ENCODE measurements at places on chromosomes 4 and X.

DNA sequence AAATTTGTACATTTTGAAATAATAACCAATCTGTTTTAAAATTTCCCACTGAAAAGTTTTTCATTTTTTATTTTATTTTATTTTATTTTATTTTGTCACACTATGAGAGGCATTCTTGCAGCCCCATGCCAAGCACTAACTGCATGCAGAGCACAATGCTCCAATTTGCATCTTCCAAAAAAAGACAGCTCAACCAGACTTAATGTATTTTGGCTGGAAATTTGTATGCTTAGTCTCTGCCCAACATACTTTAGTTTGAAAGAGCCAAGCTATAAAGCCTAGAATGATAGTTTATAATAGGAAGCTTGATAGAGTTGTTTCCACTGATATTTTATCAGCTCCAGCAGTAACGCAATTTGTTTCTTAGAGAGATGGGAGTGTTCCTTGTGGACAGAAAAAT is 235.5 kb downstream of the GALNTL6 start:
- no peak for DNase-seq

GRCh38 chr4:84606645-84607044 is 23.7 kb downstream of the CDS1 start:
- no peak for DNase-seq

DNA sequence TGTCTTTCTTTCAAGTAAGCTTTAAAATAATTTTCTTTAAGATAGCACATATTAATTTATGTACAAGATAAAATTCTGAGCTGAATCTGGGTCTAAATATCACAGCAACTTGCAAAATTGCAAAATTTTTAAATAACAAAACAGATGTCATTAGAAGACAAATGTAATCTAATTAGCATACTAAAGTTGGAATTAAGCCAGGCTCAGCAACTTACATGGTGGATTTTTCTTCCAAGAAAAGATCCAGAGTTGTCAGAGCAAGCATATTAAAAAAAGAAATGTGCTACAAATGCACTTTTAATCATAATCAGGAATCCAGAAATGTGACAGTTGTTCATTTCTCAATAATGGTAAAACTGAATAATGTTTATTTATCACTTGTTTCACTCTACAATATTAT is 906.9 kb upstream of the INTU start:
- DNase-seq: no peak

- DNase-seq: no peak
These were observed 21.4 kb upstream of the SEL1L3 start for GRCh38 chr4:25884031-25884782.

- no peak for DNase-seq
These were observed 34.9 kb downstream of the SEL1L3 start for GRCh38 chr4:25827897-25828296.

DNA sequence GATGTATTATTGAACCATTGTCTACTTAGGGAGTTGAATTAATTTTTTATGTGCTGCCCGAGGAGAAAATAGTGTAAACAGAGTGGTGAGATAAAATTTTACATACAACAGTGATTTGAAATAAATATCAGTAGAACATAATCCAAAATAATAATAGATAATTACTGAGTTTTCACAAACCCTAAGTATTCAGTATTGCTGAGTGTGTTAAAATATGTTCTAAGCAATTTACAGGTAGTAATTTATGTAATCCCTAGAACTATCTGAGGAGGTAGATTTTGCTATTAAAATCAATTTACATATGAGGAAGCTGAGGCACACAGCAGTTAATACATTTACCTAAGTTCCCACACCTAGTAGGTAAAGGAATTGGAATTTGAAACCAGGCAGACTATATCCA is 134.7 kb upstream of the FAT1 start:
- no peak for DNase-seq

Data from nephron progenitor cell (in vitro differentiated cells).